GM06990 (cell line): ENCODE measurements at places on chromosomes 7 and 10.

DNA sequence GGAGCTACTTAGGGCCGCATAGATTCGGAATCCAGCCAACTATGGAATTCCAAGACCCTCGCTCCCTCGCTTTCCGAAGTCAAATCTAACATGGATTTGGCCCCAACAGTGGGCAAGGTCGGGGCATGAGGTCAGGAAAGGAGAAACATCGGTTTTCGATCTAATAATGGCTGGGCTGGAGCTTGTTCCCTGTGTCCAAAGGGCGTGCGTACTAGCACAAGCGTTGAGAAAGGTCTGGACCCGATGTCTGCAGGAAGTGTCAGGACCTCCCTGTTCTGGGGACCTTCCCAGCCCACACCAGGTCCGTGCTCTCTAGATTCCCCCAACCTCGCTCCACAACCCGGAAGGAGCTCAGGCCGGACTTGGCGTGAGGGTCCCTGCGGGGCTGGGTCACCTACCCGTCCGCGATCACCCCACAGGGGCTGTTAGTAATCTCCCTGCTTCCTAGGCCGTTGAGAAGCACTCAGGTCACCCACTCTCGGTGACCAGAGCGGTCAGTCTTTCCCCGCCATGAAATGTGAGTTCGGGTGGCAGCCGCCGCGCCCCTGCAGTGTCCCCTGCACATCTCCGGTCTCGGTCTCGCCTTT is 4.8 kb downstream of the FEZF1 start:
- no peak for DNase-seq

DNA sequence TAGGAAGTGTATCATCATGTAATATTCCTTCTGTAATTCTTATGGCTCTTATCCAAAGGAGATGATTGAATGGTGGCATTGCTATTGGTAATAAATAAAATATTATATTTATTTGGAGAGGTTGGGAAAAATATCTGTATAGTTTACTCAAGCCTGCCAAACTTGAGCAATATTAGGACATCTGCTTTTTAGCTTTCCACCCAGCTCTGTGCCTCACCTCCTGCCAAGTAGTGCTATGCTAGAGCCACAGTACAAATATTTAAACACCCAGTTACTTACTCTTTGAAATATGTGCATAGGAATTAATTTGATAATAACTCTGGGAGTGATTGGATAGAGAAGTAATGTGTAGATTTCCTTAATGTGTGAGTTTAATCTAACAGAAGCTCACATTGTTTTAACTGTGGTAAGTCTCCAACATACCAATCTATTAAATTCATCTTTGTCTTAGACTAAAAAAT is 129.2 kb downstream of the BBS9 start:
- DNase-seq = no peak

DNA sequence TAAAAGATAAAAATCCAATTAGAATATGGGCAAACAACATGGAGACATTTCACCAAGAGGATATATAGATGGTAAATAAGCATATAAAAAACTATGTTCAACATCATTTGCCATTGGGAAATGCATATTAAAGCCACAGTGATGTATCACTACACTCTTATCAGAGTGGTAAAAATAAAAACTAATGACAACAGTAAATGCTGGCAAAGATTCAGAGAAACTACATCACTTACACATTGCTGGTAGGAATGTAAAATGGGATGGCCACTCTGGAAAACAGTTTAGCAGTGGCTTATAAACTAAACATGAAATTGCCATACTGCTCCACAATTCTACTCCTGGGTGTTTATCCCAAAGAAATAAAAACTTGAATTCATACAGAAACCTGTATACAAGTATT is 59.2 kb downstream of the CROT start:
- no peak for DNase-seq

GRCh38 chr10:4073912-4074311 is 288.9 kb upstream of the KLF6 start:
- no peak for DNase-seq

DNA sequence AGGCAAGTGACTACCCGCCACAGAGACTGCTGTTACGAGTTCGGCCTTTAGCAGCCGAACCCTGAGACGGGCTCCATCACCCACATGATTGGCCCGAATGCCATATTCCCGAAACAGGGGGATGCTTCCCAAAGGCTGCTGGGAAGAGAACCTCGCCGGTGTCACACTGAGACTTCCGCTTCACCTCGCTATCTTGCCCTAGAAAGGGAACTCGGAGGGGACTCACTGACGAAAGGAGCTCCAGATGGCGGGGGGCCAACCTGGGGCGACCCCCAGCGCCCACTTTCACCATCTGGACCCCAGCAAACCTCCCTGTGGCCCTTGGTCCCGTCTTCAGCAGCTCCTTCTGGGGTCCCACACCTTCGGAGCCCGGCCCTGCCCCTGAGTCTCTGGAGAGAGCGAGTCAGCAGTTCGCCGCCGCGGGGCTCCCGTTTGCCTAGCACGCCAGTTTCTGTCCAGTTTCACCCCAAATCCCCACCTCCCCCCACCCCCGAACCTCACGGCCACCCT is 529 bp downstream of the HPS1 start:
- DNase-seq = no peak

GRCh38 chr10:13809427-13809826 is 222.7 kb downstream of the PRPF18 start:
- no peak for DNase-seq

DNA sequence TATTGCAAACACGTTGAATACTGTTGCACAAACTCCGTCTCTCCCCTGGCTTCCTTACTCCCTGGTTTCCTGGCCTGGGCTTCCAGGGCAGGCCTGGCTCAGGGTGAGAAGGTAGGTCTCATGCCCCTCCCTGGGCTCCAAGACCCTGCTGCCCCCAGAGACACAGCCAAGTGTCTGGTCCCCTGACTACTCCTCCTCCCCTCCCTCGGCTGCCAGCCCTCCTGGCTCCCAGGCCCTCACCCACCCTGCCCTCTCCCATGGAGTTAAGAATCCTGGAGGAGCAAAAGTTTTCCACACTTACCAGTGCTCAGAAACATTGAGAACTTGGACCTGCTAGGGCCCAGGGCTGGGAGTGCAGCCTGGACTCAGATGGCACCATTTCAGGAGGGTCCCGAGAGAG is 47.2 kb upstream of the RABGEF1 start:
- no peak for DNase-seq

DNA sequence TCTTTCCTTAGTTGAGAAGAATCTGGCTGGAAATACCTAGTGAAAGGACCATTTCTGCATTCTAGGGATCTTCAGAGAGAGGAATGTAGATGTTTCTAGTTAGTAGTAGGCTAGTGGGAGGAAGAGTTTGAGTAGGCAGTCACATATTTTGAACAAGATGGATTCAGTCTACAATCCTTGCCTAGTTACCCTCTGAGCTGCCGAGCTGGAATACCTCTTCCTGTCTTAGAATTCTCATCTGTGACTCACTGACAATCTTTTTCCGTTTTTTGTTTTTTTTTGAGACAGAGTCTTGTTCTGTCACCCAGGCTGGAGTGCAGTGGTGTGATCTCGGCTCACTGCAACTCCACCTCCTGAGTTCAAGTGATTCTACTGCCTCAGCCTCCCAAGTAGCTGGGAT is 30.7 kb upstream of the PLPP4 start:
- no peak for DNase-seq

DNA sequence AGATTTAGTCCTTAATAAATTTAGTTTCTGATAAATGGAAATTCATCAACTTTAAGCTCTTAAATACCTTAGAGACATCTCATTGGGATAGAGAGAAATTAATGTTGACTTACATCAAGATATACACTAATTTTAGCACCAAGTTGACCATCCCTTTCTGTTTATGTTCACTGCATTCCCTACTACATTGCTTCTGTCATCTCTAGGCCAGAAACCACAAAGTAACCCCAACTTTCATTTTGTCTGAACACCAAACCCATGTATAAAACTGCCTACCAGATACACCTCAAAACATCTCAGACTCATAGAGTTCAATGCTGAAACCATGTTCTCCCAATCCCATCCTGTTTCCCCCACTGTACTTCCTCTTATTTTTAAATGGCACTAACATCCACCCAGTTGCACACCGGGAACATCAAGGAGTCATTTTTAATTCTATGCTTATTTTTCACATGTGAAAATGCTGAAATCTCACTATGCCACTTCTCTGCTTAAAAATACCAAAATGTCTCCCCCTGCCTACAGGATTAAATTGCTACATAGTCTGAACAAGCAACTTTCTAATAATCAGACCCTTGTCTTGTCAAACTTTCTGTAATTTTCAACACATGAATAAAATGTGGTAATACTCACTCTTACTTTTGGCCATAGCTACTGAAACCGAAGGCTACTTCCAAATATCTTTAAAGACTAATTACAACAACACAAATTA is 201.6 kb downstream of the SEMA3D start:
- DNase-seq = no peak

DNA sequence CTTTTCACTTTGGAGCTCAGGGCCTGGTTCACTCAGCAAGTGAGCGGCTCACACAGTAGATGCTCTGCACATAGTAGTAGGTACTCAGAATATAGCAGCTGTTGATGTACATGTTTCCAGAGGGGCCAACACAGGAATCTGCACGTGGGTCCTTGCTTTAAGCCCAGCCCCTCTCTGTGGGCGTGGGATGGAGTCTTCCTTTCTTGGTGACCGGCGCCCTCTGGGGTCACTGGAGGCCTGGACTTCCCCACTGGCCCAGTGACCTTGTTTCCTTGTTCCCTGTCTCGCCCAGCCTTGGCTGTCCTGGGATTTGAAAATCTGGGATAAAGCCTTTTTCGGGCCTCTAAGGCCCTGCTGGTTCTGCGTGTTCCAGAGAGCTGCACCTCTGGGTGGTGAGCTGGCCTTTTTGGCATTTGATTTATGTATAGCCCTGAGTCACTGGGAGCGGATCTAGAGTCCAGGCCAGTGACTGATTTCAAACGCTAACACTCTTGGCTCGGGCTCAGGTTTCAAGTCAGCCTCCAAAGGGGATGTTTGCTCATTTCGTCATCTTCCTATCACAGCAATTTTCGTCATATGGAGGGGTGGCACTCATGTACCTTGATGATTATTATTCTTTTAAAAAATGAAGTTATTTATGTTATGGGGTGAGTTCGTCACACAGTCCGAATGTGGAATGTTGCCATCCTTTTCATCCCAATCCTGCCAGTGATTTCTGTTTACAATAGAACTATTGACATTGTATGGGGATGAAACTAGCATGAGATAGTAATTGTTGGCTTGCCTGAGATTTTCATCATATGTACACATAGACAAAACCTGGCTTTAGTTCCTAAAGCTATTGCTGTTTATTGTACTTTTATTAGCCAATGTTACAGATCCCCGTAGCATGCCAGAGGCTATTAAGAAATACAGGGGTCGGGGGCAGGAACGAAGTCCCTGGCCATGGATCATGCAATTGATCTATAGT is 65.5 kb downstream of the CUX1 start:
- DNase-seq = no peak

DNA sequence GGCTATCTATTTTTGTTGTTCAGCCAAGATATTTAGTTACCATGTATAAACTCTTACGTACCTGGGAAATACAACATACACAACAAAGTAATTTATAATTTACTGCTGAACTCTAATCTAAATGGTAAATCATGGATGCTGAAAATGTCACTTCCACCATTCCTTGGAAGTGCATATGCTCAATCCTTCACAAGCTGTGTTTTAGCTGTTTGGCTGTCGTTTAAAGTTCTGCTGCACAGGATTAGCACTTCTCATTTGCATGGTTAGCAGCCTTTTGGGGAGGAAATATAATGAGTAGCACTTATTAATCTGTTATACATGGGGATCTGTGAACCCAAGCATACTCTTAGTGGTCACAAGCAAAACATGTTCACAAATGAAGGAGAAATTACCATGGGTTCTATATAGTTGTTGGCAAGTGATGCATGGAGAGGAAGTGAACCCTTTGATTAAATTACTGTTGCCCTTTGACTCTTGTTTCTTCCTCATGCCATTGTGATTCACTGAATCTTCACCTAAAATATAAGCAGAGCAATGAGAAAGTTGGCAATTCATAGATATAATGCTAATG is 18.5 kb downstream of the PIK3CG start:
- DNase-seq = peak; percentile 58

DNA sequence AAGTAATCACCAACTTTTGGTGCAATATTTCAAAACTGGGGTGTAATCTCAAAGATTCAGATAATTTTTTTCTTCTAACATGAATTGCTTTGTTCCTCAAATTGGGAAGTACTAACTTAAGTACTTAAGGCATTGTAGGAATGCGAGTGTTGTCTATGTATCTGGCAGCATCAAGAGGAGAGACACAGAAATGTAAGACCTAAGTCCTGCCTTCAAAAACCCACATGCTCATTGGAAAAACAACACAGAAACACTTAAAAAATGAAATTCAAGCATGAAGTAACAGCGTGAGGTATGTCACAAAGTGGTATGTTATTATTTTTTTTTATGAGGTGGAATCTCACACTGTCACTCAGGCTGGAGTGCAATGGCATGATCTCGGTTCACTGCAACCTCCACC is 288.5 kb downstream of the ZEB1 start:
- DNase-seq = no peak

DNA sequence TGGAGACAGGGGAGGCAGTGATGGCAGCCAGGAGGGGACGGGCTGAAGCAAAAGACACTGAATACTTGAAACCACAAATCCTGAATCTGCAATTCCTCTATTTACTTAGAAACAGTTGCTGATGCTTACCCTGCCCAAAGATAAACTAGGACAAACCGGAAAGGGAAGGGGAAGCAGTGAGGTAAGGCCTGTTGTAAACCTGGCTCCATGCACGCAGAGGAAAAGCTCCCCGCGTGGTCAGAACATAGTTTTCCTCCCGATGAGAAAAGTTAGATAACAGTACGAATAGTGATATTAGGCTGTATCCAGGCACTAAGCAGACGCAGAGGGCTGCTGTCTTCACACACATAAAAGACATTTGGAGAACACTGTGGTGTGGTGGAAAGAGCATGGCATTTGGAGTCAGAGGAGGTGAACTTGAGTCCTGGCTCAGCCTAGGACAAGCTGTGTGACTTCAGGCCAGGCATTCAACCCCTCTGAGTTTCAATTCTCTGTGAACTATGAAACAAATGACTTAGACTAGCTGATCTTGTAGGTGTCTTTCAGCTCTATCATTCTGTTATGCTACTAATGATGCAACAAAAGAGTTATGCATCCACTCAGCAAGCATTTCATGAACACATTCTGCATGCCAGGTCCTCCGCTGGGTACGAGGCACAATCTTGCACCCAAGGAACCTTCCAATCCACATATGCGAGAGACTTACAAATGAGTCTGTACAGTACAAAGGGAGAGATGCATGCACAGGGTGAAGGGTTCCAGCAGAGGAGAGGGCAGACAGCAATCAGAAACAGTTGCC is 80.9 kb downstream of the SORBS1 start:
- no peak for DNase-seq

- peak; percentile 11 for DNase-seq
Observed at GRCh38 chr10:126387041-126387921, 996 bp downstream of the ADAM12 start.

DNA sequence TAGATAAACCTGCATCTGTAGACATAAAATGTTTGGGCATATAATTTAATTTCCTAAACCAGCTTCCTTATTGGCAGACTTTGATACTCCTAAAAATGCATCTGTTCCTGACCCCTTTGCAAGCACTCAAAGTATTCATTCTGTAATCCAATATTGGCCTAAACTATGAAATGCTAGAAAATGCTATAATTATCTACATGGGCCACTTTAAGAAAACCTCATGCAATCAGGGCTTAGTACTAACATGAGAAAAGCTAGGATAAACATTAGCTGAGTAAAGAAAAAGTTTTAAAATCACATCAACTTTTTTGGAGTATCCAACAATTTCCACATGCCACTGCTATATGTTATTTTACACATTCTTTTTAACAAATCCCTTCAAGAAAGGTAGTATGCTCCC is 57.2 kb downstream of the PARD3 start:
- no peak for DNase-seq
